Activated CD4-positive, CD25-positive, alpha-beta regulatory T cell (primary cell): ENCODE measurements at places on chromosomes 1 and 21.
A peak's percentile ranks its signal among the peaks of the same experiment; 100 is the strongest.

GRCh38 chr1:45200906-45201500 lies 5.4 kb downstream of the ZSWIM5 start:
- DNase-seq = no peak

DNA sequence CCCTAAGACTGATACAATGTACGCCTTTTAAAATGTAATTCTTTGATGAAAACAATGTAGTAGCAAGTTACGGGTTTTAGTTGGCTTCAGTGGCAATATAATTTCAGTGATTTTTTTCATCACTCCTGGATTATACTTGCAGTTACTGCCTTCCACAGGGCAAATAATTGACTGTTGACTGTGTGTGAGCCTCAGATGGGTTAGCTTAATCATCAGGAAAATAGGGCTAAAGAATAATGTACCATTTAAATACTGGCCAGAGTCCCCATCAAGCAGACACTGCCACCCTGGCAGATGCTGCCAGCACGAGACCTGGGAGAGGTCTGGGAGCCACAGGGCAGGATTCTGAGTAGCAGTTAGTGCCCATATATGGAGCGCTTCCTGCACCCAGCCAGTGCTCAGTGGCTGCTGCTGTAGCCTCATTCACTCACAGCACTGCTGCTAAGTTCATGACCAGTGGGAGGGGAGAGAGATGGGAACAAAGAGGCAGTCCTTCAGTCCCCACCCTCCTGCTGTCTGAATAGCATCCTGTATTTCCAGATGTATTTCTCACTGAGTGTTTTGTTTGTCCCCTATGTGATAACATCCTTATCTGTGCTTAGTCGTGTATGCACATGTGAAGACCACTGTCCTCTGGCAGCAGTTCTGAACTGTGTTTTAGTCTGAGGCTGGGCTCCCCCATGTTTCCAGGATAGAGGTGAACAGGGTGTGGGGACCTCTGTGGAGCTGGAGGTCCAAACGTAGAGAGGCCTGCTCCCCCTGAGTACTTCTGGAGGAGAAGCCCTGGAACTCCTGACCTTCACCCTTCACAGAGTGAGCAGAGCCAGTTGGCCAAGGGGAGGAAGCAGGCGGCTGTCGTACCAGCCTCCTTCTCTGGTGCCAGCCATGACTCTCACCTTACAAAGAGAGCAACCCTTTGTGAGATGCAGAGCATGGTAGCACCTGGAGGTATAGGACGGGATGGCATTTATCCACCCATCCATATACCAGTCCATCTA lies 80.4 kb downstream of the ADARB1 start:
- DNase-seq = no peak

- no peak for DNase-seq
Measured at GRCh38 chr1:202680586-202681352, 29.5 kb downstream of the SYT2 start.

DNA sequence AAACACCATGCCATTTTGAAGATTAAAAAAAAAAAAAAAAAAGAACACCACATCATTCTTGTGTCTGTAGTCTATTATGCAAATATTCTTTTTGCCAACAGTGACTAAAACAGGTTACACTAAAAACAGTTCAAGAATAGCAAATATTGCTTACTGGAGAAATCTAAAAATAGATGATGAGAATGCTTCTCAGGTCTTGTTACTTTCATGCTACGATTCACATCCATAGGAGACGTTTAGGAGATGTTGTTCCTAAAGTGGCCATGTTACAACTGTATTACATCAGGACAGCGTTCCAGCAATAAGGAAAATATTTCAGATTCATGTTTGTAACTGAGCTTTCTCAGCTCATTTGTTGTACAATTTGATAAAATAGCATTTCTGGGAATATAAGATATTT lies 32.3 kb downstream of the RAB3GAP2 start:
- DNase-seq = no peak

GRCh38 chr1:236480758-236481436 lies 42.9 kb upstream of the LGALS8 start:
- no peak for DNase-seq

- no peak for DNase-seq
Measured at GRCh38 chr1:112021263-112021662, 31.8 kb upstream of the KCND3 start.

- no peak for DNase-seq
Measured at GRCh38 chr1:94698759-94699502, 121.2 kb upstream of the SLC44A3 start.

DNA sequence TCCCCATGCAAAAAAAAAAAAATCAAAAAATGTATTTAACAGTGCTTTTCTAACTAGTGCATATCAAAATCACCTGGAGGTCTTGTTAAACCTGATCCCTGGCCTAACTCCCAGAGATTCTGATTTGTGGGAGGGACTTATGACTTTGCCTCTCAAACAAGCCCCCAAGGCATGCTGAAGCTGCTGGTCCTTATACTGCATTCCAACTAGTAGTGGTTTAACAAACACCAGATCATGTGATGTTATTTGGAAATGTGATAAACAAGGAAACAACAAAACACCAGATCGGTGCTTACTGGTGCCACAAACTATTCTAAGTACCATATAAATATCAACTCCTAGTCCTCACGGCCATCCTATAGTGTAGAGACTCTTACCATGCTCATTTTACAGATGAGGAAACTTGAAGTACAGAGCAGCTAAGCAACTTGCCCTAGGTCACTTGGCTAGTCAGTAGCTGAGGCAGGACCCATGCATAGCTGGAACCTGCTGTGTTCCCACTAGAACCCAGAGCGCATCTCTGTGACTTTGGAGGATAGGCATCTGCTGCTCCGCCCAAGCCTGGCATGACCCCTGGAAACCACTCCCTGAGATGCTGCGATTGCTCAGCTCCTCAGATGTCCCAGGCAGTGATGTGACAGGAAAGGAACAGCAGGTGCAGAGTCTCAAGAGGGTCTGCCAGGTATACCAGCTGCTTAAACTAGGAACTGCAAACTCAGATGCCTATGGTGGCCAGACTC lies 38.1 kb downstream of the SOX13 start:
- no peak for DNase-seq

GRCh38 chr1:161502181-161502580 lies 3.1 kb upstream of the FCGR2A start:
- no peak for DNase-seq

DNA sequence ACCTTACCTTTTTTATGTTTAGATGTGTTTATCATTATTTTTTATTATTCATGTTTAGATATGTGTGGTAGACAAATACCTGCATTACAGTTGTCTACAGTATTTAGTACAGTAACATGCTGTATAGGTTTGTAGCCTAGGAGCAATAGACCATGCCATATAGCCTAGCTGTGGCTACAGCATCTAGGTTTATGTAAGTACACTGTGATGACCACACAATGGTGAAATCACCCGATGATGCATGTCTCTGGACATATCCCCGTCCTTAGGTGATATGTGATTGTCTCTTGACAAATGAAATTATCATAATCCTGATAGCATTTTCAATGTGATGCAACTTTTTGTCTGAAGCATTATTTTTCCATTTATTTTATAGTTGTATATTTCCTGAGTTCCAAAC lies 121.2 kb downstream of the DISP1 start:
- no peak for DNase-seq

DNA sequence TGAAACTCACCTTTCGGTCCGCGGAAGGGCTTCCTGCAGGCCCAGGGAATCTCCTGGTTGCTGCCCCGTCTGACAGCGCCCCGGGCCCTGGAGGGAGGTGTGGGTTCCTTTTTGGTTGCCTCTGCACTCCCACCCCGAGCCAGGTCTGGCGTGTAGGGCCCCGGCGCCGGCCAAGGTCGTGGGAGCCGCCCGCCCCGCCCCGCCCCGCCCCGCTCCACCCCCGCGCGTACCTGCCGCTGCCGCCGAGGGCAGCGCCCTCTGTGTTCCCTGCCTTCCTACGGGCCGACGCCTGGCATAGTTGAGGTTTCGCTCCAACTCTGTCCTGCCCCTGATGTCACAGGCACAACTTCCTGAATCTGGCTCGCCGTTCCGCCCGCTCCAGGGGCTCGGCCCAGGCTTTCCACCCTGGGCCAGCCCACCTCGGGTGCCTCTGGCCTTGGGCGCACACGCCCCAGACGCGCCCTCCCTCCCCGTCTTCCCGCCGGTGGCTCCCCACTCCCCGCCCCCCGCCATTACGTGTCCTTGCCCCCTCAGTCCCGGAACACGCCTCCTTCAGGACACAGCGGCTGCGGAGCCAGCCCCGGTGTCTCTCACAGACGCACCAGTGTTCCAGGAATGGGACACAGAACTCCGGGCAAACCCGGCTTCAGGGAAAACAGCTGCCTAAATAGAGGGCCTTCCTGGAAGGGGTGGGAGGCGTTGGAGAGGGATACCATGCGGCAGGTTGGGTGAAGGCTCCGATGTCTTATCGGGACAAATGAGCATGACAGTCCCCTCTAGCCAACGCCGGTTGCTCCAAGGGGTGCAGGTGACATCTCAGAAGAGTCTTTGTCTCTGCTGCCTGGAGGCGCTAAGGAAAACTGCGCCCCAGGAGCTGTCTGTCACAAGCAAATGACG lies at the start of gene KIAA0040:
TSS of gene KIAA0040 (minus strand) at position 147 of the 897 bp plus-strand sequence. CDS start 31,763 bp downstream, outside the sequence.
- DNase-seq = peak; percentile 34

DNA sequence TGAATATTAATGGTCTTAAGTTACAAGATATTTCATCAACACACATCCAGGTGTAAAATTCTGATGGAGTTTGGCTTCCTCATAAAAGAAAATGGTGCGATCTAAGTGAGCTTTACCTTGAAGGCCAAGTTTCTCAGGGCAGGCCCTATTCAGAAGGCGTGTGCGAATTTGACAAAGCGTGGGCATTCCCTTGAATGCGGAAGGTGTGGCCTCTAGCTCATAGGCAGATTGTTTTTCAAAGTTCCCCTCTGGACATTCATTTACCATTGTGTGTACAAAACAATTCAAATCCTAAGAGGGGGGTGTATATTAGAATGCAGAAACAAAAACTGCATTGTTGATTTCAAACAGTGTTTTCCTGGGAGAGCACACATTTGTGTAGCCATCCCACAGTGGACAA lies 411.9 kb upstream of the PKN2 start:
- DNase-seq = no peak

GRCh38 chr1:71586030-71586429 lies 505.2 kb upstream of the ZRANB2 start:
- no peak for DNase-seq
